Stimulated activated naive CD4-positive, alpha-beta T cell (primary cell): ENCODE measurements at places on chromosomes 16 and 17.

GRCh38 chr17:71522383-71522782 lies 598.4 kb upstream of the SOX9 start:
- no peak for DNase-seq

DNA sequence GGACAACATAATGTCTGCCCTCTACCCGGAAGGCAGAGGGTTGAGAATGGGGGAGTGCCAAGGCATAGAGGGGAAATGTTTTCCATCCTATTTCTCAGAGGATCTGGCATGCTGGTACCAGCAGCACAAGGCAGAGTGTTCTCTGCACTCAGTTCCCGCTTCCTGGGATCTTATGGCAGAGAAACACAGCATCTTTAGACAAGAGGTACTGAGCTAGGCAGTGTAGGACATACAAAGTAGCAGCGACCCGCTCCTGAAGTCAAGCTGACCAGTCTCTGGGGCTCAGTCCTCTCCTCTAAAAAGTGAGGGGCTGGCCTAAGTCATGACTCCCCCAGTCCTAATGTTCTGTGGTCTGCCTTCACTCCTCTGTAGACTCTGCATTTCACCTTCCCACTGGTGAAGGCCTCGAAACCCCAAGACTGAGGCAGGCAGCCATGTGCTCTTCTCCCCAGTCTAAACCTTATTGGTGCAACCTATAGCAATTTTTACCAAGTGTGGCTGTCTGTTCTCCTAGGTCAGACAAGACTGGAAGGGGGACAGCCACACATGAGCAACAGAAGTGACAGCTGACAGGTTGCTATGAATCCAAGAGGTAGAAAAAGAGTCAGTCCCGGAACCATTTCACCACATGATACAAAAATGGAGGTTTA lies 11.3 kb upstream of the TSPOAP1 start:
- no peak for DNase-seq

- no peak for DNase-seq
These were observed 111.9 kb downstream of the CDH13 start for GRCh38 chr16:82738699-82739098.

- no peak for DNase-seq
These were observed 18.4 kb downstream of the FOXJ1 start for GRCh38 chr17:76122431-76123190.

GRCh38 chr16:88923926-88924833 lies 52.8 kb downstream of the CBFA2T3 start:
- DNase-seq = no peak

GRCh38 chr17:38742411-38743308 lies 5.5 kb downstream of the PCGF2 start:
- DNase-seq = no peak

DNA sequence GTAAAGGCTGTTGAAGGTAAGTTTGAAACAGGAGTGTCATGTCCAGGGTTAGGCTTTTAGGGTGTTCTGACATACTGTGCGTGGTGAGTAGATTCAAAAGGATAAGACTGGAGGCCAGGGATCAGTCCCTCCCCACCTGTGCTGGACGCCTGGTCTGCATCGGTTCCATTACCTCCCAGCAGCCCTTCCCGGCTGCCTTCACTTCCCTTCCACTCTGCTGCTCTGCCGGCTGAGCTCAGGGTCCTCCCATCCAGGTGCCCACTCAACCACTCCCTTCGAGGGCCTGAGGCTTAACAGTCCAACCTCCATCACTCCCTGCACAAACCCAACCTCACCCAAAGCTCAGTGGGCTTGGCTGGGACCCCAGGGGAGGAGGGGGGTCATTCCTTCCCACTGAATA lies 4.1 kb upstream of the SLC5A10 start:
- DNase-seq = no peak

- no peak for DNase-seq
These were observed 5.1 kb downstream of the HS3ST3B1 start for GRCh38 chr17:14305785-14306496.

GRCh38 chr17:78374631-78375274 lies 3.7 kb upstream of the PGS1 start:
- no peak for DNase-seq

DNA sequence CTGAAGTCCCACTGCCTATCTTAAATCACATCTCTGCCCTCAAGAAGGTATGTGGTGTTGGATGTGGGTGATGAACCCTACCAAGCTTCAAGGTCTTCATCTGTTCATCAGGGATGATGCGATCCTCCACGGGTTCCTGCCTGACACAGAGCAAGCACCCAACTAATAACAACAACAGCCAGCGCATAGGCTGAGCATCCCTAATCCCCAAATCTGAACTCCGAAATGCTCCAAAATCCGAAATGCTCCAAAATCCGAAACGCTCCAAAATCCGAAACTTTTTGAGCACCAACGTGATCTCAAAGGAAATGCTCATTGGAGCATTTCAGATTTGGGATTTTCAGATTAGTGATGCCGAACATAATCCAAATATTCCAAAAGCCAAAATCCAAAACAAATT lies 238.9 kb upstream of the SDK2 start:
- DNase-seq = no peak
